ENCODE measurements at places on chromosomes 2 and 18. TPM values are rescaled to one million over a fixed set of nuclear protein-coding genes. Genes with fewer than 3 reads are reported as not detected.

The FSHR gene
- not detected for total RNA-seq

- DNase-seq: no peak
These were observed 138.6 kb upstream of the ZC3H15 start for GRCh38 chr2:186347472-186347871.

GRCh38 chr2:172967036-172967982 lies 108.3 kb upstream of the MAP3K20 start:
- no peak for DNase-seq

DNA sequence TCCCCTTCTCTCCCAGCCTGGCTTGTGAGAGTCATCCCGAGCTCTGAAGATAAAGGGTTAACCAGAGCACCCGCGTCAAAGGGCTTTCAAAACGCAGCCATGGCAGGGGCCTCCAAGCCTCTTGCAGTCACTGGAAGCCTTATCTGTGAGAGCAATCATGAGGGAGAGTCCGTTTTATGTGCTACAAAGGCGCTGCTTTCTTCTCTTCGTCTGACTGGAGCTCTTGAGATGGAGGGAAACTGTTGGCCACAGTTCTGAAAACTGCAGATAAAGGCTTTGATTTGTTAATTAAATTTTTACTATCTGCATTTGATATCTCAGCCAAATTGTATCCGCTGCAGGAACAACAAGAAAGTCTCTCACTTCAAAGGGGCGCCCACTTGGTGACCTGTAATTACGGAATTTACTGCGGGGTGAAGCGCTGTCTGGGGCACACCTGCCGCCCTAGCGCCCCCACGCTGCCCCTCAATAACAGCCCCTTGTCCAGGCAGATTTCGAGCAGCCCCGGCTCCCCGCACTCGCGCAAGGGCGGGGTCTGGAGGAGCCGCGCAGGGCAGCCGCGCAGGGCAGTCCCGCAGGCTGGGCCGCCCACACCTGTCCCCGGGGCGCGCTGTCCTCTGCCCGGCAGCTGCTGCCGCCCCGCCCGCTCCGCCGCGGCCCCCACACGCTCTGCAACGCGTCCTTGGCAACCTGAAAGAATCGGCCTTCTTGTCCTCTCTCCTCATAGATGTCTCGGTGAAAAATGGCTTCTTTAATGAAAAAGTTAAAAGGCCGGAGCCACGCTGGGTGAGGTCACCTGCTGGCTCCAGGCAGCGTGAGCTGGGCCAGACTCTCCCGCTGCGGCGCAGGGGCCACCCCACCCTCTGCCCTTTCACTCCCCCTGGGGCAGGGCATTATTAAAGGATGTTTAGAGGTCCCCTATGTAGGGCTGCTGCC lies 217.9 kb downstream of the VAPA start:
- DNase-seq: no peak

Measured in pulmonary artery endothelial cell (primary cell).